Activated naive CD4-positive, alpha-beta T cell treated with Interleukin-2 at 50 U/mL for 16 hours (primary cell): ENCODE measurements at places on chromosomes 12 and 14.
A peak's percentile ranks its signal among the peaks of the same experiment; 100 is the strongest.

GRCh38 chr12:96445691-96446583 is 43.4 kb upstream of the CFAP54 start:
- DNase-seq = peak; percentile 48

DNA sequence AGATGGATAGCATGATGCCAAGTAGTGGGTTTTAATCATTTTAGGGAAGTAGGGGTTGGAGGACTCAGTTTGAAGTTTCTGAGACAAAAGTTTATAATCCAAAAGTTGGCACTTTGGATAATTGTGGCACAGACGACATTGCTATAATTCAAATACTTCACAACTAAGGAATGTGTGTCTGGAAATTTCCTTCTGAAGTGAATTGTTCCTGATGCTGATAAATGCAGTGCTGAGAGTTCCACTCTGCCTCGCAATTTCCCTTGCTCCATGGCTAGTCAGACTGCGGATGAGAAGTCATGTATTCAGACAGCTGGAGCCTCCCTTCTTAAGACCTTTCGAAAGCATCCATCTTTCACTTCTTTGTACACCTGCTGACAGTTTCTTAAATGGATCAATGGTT is 393.3 kb upstream of the PRICKLE1 start:
- DNase-seq = no peak

- DNase-seq = no peak
These were observed 131.6 kb upstream of the SOX5 start for GRCh38 chr12:24081092-24081529.

DNA sequence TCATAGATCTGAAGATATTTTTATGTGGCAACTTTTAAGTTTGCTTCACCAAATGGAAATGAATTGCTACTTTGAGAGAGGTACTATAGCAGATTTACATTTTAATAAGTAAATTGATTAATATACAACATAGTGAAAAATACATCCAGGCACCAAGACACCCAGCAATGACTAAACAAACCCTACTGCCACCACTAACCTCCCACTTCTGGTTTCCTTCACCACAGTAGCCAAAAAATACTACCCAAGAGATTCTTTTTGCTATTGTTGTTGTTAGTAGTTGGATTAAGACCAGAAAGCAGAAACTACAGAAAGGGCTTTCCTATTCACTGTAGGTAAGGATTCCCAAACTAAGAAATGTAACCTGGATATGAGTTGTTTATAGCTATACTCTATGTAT is 54.1 kb downstream of the COCH start:
- DNase-seq = no peak

DNA sequence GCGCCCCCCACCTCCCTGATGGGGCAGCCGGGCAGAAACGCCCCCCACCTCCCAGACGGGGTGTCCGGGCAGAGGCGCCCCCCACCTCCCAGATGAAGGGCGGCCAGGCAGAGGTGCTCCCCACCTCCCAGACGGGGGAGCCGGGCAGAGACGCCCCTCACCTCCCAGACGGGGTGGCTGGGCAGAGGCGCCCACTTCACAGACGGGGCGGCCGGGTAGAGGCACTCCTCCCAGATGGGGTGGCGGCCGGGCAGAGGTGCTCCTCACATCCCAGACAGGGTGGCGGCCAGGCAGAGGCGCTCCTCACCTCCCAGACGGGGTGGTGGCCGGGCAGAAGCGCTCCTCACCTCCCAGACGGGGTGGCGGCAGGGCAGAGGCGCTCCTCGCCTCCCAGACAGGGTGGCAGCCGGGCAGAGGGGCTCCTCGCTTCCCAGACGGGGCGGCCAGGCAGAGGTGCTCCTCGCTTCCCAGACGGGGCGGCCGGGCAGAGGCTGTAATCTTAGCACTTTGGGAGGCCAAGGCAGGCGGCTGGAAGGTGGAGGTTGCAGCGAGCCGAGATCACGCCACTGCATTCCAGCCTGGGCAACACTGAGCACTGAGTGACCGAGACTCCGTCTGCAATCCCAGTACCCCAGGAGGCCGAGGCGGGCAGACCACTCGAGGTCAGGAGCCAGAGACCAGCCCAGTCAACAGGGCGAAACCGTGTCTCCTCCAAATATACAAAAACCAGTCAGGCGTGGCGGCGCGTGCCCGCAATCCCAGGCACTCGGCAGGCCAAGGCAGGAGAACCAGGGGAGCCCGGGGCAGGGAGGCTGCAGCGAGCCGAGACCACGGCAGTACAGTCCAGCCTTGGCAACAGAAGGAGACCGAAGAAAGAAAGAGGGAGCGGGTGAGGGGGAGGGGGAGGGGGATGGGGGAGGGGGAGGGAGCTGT is 12.9 kb upstream of the PXN start:
- DNase-seq = no peak

DNA sequence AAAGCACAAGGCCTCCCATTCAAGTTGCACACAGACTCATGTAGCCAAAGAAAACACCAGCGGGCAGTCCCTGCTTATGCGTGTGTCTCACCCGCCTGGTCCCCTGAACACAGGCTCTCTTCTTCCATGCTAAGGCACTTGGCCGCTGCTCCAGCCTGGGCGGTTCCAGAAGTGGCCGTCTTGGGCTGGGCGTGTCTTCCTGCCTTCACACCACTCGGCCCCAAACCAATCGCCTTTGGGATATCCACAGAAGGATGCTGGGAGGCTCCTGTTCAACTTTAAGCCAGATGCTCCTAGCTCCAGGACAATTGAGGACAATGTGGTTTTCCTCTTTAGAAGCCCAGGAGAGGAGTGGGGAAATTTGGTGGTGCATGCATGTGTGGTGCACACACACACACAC is 2.2 kb downstream of the SCARB1 start:
- DNase-seq = no peak

DNA sequence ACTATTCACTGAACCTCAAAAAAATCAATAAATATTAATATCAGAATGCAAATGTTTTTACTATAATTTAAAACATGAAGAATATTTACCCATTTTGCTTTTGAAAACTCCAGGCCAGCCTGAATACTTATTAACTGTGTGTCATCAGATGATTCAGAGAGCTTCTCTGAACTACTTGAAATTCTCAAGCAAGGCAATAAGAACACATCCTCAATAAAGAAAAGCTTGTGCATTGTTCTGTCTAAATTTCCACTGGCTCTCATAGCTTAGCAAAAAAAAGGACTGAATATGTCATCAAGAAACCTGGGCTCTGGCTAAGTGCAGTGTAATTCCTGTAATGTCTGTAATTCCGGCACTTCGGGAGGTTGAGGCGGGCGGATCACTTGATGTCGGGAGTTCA is 194.1 kb downstream of the BTG1 start:
- DNase-seq = no peak

GRCh38 chr12:4603421-4603820 is 41.4 kb downstream of the DYRK4 start:
- DNase-seq = no peak

DNA sequence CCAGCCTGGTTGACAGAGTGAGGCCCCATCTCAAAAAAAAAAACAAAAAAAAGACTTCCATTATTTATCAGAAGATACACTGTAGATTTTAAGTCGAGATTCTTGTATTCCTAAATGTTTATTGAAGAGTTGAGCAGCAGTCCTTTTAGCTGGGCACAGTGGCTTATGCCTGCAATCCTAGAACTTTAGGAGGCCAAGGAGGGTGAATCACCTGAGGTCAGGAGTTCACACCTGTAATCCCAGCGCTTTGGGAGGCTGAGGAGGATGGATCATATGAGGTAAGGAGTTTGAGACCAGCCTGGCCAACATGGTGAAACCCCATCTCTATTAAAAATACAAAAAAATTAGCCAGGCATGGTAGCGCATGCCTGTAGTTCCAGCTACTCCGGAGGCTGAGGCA is 57.6 kb downstream of the HEATR5A start:
- DNase-seq = no peak

GRCh38 chr12:58443273-58443980 is 476.9 kb downstream of the LRIG3 start:
- DNase-seq = no peak

- DNase-seq = no peak
These were observed 27.6 kb downstream of the IFNG start for GRCh38 chr12:68131867-68132414.

GRCh38 chr14:55901291-55901690 is 216.9 kb upstream of the PELI2 start:
- no peak for DNase-seq
